Epithelial cell of proximal tubule (primary cell): ENCODE measurements at places on chromosomes 16 and 17. TPM values are rescaled to one million over a fixed set of nuclear protein-coding genes. Genes with fewer than 3 reads are reported as not detected.

Gene SLFN12
- 13.3 and 13.7 TPM in 2 replicates for total RNA-seq

Gene WNK4
- 2.3 and 11.3 TPM in 2 replicates for total RNA-seq

DNA sequence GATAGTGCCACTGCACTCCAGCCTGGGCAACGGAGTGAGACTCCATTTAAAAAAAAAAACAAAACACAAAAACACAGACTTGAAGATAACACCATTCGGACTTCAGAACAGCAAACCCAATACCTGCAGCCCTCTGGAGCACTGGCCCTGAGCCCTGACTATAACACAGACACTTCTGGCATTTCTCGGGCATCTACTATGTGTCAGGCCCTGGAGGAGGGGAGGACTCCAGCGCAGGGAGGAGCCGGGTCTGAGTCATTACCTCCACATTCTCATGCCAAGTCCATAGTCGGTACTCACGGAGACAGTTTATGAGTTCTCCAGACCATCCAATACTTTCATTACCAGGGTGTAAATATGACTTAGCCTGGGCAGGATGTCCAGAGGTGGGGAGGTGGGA is 48.8 kb downstream of the PITPNM3 start:
- peak; percentile 18 for DNase-seq

DNA sequence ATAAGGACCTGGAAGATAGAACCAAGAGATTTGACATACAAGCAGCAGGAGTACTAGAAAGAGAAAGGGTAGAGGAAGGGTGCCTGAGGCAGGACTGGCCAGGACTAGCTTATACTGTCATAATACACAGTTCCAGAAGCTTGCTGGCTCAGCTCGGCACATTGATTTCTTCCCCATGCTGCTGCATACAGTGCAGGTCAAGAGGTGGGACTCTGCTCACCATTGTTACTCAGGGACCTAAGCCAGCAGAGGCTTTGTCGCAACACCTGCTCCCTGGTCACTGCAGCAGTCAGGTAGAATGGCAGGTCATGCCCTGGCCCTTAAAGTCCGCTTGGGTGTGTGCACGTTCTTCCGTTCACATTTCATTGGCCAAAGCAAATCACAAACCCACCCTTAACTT is 32.8 kb downstream of the LDHD start:
- no peak for DNase-seq

Gene SPAG5
- 99.2 and 104 TPM in 2 replicates for total RNA-seq

- DNase-seq, result peak; percentile 69
These were observed 8.0 kb upstream of the GNA13 start for GRCh38 chr17:65064452-65065019.

- no peak for DNase-seq
These were observed 1.6 kb downstream of the IRX3 start for GRCh38 chr16:54284931-54285413.

DNA sequence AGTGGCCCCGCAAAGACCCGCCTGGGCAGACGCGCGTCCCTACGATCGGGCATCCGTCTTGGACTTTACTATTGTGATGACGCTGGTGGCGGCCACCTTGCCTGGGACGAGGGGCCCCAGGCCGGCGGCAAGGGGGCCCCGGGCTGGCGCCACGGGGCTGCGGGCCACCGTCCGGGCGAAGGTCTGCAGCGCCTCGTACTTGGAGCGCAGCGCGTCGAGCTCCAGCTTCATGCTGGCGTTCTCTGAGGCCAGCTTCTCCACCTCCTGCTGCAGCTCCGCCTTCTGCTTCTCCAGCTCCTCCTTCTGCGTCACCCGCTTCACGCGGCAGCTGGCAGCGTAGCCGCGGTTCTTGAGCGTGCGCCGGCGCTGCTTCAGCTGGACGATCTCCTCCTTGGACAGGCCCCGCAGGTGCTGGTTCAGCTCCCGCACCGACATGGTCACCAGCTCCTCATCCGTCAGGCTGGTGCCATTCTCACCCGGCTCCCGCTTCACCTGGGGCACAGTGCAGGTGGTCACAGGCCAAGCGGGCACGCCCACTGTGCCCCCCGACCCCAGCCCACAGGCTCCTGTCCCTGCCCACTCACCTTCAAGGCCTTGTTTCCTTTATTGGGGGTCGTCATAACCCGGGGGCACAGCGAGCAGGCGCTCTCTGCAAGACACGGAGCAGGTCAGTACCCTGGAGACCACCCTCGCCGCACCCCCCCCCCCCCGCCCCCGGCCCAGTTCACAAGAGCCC is 4.8 kb upstream of the SIRT7 start:
- DNase-seq, result no peak

DNA sequence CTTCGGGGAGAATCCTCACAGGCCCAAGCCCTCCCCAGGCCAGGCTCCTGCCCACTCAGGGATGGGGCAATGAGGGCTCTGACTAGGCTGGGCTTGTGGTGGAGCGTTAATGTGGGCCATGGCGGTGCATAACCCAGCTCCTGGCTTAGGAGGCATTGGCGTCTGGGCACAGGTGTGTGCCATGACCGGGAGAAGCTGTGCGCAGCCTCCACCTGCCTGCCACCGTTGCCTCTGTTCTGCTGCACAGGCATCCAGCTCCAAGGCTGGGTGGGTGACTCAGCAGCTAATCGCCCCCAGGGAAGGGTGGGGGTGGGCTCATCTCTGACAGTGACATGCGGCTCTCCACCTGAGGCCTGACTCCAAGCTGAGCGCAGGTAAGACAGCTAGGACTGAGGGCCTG is 3.5 kb upstream of the ARHGAP27 start:
- no peak for DNase-seq

- DNase-seq, result no peak
These were observed 12.5 kb downstream of the SLC22A31 start for GRCh38 chr16:89187770-89188392.

Gene KRT36
- not detected in 2 replicates for total RNA-seq

DNA sequence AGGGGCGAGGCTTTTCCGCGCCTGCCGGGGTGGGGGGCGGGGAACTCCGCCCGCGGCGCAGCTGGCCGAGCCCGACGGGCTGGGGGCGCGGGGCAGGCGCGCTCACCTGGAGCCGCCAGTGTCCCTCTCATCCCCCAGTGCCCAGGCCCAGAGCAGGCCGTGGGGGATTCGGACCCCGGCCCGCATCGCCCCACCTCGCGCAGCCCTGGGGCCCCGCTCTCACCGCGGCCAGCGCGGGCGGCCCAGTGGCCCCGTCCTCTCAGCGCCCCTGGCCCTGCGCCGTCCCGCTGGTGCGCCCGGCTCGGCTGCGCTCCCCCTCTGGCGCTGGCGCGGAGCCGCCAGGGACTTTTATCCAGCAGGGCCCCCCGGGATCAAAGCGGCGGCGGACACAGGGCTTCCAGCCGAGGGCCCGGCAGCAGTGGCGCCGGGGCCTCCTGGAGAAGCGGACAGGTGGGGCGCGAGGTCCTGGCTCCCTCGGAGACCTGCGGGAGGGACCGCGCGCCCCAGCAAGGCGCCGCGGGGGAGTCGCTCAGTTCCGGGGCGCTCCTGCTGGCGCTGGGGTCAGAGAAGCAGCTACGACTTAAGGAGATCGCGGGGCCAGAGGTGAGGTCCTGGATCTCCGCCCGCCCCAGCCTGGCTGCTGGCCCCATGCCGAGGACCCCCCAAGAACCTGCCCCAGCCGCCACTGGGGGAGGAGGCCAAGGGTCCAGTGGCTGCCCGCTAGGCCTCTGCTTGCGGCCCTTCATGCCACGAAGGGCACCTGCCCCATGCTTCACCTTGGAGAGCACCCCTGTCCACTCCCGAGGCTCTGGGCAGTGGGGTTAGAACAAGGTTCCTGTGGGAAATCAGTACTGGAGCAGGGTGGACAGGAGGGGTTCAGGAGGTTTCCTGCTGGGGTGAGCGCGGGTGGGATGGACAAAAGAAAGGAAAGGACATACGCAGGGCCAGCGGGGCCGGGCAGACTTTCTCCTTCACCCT is 823 bp upstream of the NOTUM start:
- DNase-seq, result no peak

- DNase-seq, result no peak
These were observed 807 bp upstream of the LYRM9 start for GRCh38 chr17:27893841-27894503.

Gene NKD1
- total RNA-seq, result 0.07 TPM in 1 of 2 replicates, not detected in the other

DNA sequence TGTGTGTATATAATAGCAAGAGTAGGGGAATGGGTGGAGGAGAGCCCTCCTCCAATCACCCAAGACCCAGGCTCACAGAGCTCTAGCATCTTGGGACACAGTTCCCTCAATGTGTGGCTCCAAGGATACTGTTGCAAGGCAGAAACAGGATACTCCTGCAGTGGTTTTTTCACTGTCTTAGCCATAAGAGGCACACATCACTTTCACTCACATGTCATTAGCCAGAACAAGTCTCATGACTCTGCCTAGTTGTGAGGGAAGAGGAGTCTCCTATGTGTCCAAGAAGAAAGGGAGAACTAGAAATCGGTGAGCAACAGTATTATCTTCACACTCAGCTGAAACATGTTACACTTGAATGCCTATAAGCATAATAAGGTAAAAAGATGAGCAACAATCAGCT is 11.1 kb upstream of the NUDT7 start:
- DNase-seq, result no peak

Gene PGAP6
- total RNA-seq, result 69.3 and 87.2 TPM in 2 replicates

GRCh38 chr16:68539711-68540239 is 684 bp downstream of the ZFP90 start:
- no peak for DNase-seq

Gene WDR59
- total RNA-seq, result 14.6 and 16.3 TPM in 2 replicates

Gene KRT25
- total RNA-seq, result 0.17 TPM in 1 of 2 replicates, not detected in the other
